ENCODE measurements at places on chromosomes 6 and 20. TPM values are rescaled to one million over a fixed set of nuclear protein-coding genes. Genes with fewer than 3 reads are reported as not detected.

The EPM2A gene
- 8.5 TPM for total RNA-seq

- no peaks in the 10 kb centered on the region for H3K4me1 ChIP-seq
- H3K4me3 ChIP-seq: no peak overlapping the region
- no peaks in the 10 kb centered on the region for H3K27me3 ChIP-seq
These were observed 17.6 kb upstream of the SNAI1 start for GRCh38 chr20:49964964-49965780.

The TINAG gene
- not detected for total RNA-seq

DNA sequence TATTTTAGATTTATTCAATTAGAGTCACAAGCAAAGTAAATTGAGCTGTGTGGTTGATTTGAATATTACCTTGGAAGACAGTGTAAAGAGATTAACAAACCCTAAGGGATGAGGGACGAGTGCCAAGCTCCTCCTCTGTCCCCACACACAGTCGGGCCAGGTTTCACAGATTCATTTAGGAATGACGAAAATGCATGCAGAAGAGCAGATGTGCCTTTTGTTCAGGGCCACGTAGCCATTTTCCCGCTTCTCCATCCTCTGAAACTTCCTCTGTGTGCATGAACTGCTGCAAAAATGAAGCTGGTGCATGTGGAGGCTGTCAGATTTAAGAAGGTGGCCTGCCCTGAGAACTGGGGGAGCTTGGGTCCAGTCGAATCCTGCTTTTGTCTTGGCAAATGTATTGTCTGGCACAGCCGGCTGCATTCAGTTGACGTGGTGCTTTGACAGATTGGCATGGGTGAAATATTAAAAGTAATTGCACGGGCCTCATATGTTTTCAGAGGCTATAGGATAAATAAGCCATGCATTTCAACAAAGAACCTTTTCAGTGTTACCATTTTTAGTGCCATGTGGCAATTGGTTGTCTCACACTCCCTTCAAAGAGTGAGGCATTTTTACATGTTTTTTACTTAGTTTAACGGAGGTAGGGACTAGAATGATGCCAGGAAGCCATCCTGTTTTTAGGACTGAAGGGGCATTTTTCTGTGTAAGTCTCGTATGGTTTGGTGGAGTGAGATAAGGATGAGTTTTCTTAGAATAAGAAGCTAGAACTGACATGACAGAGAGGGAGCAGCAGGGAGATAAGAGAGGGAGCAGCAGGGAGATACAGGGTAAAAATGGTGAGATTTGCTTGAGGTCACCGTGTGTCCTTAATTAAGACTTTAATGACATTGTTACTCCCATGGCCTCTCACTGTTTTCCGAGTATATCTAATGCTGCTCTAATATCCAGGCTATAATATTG lies 361.1 kb downstream of the NRN1 start:
- no peaks in the 10 kb centered on the region for H3K4me1 ChIP-seq
- no peaks in the 10 kb centered on the region for H3K27me3 ChIP-seq
- no peak overlapping the region for H3K27ac ChIP-seq
- no peak overlapping the region for H3K4me3 ChIP-seq
- peaks cover 8% of the 10 kb centered on the region for H3K36me3 ChIP-seq

The PNLDC1 gene
- total RNA-seq: 0.31 TPM

- no peaks in the 10 kb centered on the region for H3K27me3 ChIP-seq
- no peak for DNase-seq
- H3K4me1 ChIP-seq: no peaks in the 10 kb centered on the region
- no peaks in the 10 kb centered on the region for H3K36me3 ChIP-seq
- H3K27ac ChIP-seq: no peak overlapping the region
These were observed 213.5 kb upstream of the PLN start for GRCh38 chr6:118334634-118335033.

DNA sequence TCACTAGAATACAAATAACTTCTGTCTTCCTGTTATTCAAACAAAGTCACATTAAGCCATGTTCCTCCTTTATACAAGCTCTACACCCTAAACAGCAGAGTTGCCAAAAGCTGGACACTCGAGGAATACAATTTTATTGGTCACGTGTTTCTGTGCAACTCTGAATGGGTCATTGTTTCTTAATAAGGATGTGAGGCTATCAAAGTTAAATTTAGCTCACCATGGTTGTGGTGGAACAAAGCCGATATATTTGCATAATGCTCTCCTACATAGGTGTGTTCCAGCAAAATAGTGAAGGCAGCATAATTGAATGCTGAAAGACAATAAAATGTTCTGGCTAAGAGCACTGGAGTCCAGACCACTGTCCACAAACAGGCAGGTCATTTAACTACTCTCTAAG lies 36.9 kb upstream of the CD2AP start:
- H3K36me3 ChIP-seq: no peaks in the 10 kb centered on the region
- H3K4me1 ChIP-seq: no peaks in the 10 kb centered on the region
- H3K27me3 ChIP-seq: peaks cover 2% of the 10 kb centered on the region
- no peak overlapping the region for H3K27ac ChIP-seq

The HDGFL1 gene
- total RNA-seq: not detected

DNA sequence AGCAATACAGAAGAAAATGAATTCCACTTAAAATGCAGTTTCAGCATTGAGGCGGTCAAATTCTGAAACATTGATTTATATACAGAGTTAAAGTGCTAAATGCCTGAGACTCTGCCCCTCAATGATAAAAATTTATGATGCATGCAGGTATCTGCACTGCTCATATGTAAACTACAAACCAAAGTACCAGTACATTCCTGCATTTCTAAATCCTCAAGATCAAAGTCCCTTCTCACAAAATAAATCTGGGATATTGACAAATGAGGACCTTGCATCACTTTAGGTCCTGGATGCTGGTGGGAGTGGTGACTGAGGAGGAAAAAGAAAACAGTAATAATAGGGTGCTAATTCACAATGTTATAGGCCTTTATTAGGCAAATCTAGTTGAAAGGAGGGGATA lies 101.9 kb downstream of the FIG4 start:
- no peak overlapping the region for H3K27ac ChIP-seq
- H3K4me1 ChIP-seq: peaks cover 3% of the 10 kb centered on the region
- H3K4me3 ChIP-seq: no peak overlapping the region
- DNase-seq: no peak

- H3K27ac ChIP-seq: peak overlapping the region; percentile 91
- H3K4me3 ChIP-seq: peak overlapping the region; percentile 14
- H3K4me1 ChIP-seq: peaks cover 52% of the 10 kb centered on the region
- no peaks in the 10 kb centered on the region for H3K27me3 ChIP-seq
- peaks cover 48% of the 10 kb centered on the region for H3K36me3 ChIP-seq
These were observed 25.3 kb downstream of the RBCK1 start for GRCh38 chr20:433300-433975.

- no peak overlapping the region for H3K27ac ChIP-seq
- peaks cover 85% of the 10 kb centered on the region for H3K4me1 ChIP-seq
- H3K4me3 ChIP-seq: no peak overlapping the region
- DNase-seq: peak; percentile 8
- no peaks in the 10 kb centered on the region for H3K27me3 ChIP-seq
These were observed 33.9 kb downstream of the SUN5 start for GRCh38 chr20:32970115-32970972.

GRCh38 chr6:7630792-7631191 lies 40.8 kb downstream of the SNRNP48 start:
- DNase-seq: no peak
- H3K4me3 ChIP-seq: no peak overlapping the region
- no peaks in the 10 kb centered on the region for H3K4me1 ChIP-seq
- H3K36me3 ChIP-seq: no peaks in the 10 kb centered on the region
- H3K27me3 ChIP-seq: peaks cover 6% of the 10 kb centered on the region

DNA sequence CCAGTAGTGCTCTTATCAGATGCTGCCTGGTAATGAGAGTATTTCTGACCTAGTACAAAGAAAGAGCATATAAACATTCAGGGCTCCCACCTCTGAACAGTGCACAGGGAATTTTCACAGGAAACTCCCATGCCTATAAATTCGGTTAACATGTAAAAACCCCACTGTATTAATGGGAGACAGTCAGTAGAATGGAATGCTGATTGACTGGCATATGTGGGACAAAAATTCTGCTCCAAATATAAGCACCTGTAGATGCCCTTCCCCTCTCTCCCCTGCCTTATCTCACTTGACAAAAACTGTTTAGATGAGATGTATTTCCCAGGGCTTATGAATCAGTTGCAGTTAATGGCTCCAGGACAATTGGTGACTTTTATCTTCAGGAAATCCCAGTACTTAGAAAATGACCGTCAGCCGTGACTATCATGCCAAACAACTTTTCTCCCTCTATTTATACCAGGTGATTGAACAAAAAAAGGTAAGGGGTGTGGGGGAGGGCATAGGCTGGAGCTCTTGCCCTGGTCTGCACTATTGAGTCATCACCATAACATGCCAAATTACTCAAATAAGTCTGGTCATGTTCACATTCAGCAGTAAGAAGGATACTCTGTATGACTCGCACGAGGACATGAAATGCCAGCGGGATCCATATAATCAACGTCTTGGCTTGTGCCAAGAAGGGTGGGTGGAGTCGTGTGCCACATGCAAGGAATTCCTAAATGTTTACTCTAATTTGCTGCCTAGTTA lies 176.4 kb upstream of the BMP2 start:
- no peak overlapping the region for H3K27ac ChIP-seq
- H3K36me3 ChIP-seq: no peaks in the 10 kb centered on the region

DNA sequence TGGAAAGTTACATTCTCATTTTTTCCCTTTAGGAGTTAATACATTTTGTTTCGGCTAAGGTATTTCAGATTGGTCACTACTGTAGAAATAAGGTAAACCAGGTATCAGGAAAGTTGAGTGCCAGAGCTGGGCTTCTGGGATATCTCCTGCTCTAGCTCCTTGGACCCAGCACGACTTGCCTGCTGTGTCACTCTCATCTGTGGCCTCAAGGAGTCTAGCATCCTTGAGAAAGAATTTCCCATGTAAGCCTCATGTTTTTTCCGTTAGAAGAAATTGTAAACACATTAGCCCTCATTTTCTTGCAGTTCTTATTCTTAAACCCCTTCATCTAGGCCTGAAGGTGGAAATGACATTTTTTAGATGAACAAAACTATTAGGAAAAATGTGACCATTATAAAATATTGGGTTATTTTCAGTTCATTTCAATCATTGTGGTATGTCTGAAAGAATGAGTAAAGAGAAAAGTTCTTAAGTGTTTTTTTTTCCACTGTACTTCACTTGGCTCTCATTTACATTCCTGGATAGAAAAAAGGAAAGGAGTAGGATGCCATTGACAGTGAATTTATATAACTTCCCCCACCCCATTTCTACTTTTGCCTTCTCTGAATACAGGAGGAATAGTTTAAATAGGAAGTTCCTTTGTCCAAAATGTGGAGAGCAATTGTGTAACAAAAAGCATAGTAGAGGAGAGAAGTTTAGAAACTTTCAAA lies 46.7 kb downstream of the CD2AP start:
- DNase-seq: no peak
- no peaks in the 10 kb centered on the region for H3K27me3 ChIP-seq
- peaks cover 13% of the 10 kb centered on the region for H3K36me3 ChIP-seq
- peaks cover 23% of the 10 kb centered on the region for H3K4me1 ChIP-seq
- no peak overlapping the region for H3K4me3 ChIP-seq

DNA sequence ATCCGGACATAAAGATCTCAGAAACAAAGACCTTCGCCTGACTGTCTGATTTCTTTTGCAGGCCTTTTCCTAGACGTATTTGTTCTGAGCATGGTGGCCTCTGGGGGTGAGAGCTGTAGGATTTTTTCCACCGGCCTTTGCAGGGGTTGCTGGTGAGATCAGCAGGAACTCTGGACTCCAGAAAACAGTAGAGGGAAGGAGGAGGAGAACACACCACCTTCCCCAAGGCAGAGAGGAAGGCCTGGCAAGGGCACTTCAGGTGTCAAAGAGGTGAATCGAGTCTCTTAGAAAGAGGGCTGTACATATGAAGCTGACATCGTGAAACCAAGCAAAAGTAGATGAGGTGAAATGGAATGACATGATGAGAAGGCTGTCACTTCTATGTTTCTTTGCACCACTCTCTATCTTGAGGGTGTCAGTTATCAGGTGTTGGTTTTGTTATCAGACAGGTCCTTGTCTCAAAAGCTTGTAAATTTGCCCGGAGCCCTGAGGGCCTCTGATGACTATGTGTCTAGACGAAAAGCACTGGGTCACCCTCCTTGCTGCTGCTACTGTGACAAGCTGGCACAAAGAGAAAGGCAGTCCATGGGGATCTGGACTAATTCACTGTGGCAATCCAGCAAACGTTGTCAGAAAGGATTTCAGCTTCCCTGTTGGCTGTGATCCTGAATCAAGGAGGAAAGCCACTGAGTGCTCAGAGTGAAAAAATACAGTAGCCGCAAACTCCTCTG lies 91.3 kb upstream of the MAP3K7 start:
- no peaks in the 10 kb centered on the region for H3K4me1 ChIP-seq
- DNase-seq: no peak
- H3K36me3 ChIP-seq: no peaks in the 10 kb centered on the region
- H3K4me3 ChIP-seq: no peak overlapping the region
- no peak overlapping the region for H3K27ac ChIP-seq

DNA sequence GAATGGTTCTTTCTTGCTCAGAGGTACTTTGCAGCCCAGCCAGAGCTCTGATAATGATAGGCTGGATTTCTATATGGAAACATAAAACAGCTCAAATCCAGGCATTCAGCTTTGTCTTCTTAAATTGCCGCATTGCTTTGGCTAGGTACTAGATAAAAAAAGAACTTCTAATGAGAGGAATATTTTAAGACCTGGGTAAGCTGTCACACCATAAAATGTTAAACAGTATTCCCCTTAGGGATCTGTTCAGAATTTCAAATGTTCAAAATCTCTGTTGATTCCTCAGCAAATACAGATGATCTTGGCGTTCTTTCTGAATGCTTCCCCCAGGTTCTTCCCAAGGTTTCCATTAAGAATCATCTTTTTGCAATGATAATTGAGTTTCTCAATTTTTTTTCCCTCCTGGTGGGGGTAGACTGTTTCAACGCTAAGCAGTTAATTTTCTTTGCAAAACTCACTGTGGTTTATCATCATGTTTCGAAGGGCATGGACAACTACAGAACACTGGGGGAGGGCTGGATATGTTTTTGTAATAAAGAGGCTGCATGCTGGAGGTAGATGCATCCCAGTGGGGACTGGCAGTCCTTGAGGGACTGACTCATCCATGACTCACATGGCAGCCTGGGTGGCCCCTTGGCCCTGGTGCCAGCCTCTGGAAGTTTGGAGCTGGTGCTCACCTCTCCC lies 31.0 kb downstream of the TIAM2 start:
- peak; percentile 11 for DNase-seq
- H3K27me3 ChIP-seq: no peaks in the 10 kb centered on the region
- no peak overlapping the region for H3K27ac ChIP-seq
- H3K36me3 ChIP-seq: no peaks in the 10 kb centered on the region
- H3K4me3 ChIP-seq: no peak overlapping the region

The BPIFB4 gene
- not detected for total RNA-seq

- no peaks in the 10 kb centered on the region for H3K4me1 ChIP-seq
- DNase-seq: no peak
- H3K27ac ChIP-seq: no peak overlapping the region
- H3K4me3 ChIP-seq: no peak overlapping the region
These were observed 221.6 kb upstream of the HS3ST5 start for GRCh38 chr6:114564302-114564933.

- H3K36me3 ChIP-seq: peaks cover 11% of the 10 kb centered on the region
- no peak for DNase-seq
These were observed 21.0 kb downstream of the LATS1 start for GRCh38 chr6:149696901-149697300.

GRCh38 chr6:23957017-23957416 lies 169.0 kb upstream of the NRSN1 start:
- no peak for DNase-seq
- no peaks in the 10 kb centered on the region for H3K4me1 ChIP-seq
- H3K27ac ChIP-seq: no peak overlapping the region
- H3K4me3 ChIP-seq: no peak overlapping the region
- no peaks in the 10 kb centered on the region for H3K27me3 ChIP-seq

The GHRH gene
- not detected for total RNA-seq

The KCNG1 gene
- total RNA-seq: 2.1 TPM

GRCh38 chr20:44460795-44461141 lies 14.9 kb upstream of the TTPAL start:
- H3K4me1 ChIP-seq: no peaks in the 10 kb centered on the region
- no peaks in the 10 kb centered on the region for H3K36me3 ChIP-seq
- no peaks in the 10 kb centered on the region for H3K27me3 ChIP-seq
- DNase-seq: no peak

The GNMT gene
- total RNA-seq: not detected

Measured in activated CD4-positive, alpha-beta memory T cell treated with anti-CD3 and anti-CD28 coated beads for 36 hours (primary cell).